AG09309 (cell line): ENCODE measurements at places on chromosomes 3 and 15.

GRCh38 chr3:45741742-45742460 is 52.7 kb downstream of the SACM1L start:
- no peak for DNase-seq

- DNase-seq = no peak
Measured at GRCh38 chr15:31464216-31465082, 137.8 kb downstream of the KLF13 start.

- no peak for DNase-seq
Measured at GRCh38 chr15:69056365-69056764, 41.9 kb downstream of the NOX5 start.

DNA sequence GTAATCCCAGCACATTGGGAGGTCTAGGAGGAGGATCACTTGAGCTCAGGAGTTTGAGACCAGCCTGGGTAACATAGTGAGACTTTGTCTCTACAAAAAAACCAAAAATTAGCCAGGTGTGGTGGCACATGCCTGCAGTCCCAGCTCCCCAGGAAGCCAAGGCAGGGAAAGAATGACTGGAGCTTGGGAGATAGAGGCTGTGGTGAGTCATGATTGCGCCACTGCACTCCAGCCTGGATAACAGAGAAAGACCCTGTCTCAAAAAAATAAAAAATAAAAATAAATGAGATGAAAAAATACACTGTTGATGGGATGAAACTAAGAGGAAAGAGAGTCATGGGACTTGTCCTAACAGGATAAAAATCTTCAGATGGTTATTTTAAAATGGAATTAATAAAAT is 137.6 kb downstream of the IMPG2 start:
- DNase-seq = no peak

GRCh38 chr3:133835418-133835743 is 29.8 kb downstream of the SRPRB start:
- no peak for DNase-seq

GRCh38 chr3:40053663-40054062 is 244.3 kb downstream of the MYRIP start:
- no peak for DNase-seq

GRCh38 chr15:67161881-67162280 is 92.6 kb downstream of the AAGAB start:
- DNase-seq = no peak

GRCh38 chr3:33578325-33579177 is 138.3 kb upstream of the UBP1 start:
- no peak for DNase-seq

DNA sequence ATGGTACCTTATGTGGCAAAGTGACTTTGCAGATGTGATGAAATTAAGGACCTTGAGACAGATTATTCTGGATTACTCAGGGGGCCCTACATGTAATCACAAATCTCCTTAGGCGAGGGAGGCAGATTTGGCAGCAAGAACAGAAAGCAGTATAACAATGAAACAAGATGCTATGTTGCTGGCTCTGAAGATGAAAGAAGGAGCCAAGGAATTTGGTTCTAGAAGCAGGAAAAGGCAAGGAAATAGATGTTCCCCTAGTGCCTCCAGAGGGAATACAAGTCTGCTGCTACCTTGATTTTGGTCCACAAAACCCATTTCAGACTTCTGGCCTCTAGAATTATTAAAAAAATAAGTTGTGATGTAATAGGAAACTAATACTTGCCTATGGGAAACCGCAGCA is 64.5 kb downstream of the PIK3R4 start:
- no peak for DNase-seq

- DNase-seq = no peak
Measured at GRCh38 chr3:51190827-51191226, 194.3 kb upstream of the MANF start.

GRCh38 chr15:30921781-30922479 is 18.2 kb downstream of the FAN1 start:
- no peak for DNase-seq

GRCh38 chr3:46501702-46502101 is 3.9 kb downstream of the RTP3 start:
- DNase-seq = no peak

DNA sequence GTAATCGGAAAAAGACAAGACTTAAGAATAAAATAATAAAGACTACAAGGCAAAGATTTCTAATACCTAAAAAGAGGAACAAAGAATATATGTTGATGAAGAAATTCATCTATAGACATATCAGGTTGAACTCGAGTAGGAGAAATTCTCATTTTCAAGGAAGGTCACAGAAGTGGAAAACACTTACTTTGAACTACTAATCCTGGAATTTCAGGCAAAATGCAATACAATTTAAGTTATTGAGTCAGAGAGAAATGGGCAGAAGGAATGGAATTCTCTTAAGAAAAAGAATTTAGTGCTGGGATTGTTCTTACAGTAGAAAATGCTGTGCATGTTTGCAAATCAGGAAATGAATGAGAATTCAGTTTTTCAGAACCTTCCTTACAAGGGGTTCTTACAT is 135.9 kb upstream of the TGFBR2 start:
- no peak for DNase-seq

- DNase-seq = no peak
Measured at GRCh38 chr15:41659190-41659589, 1.0 kb upstream of the MGA start.

DNA sequence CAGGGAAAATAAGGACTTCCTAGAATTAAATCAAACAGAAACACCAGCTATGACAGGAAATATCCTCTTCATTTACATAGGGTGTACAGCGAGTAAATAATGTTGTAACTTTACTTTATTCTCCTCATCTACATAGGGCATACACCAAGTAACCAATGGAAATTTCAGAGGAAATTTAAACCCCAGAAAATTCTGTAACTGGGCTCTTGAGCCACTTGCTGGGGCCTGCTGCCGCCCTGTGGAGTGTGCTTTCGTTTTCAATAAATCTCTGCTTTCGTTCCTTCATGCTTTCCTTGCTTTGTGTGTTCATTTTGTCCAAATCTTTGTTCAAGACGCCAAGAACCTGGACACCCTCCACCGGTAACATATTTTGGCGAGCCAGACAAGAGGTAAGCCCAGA is 990.4 kb upstream of the CADM2 start:
- no peak for DNase-seq

DNA sequence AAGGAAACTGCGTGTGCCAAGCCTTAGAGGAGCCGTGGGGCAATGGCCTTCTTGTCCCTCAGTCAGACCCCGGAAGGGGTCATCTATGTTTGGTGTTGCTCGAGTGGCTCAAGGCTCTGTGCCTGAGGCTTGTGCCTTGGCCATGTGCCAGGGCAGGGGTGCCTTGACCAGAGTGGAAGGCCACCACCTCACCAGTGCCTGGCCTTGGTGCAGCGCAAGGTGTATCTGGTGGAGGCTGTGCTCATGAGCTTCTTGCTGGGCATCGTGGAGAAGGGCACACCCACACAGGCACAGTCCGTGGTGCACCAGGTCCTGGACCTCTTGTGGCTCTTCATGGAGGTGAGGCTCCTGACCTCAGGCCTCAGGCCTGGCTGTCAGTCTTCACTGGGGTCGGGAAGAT is 10.7 kb downstream of the RNF123 start:
- no peak for DNase-seq

- no peak for DNase-seq
Measured at GRCh38 chr15:77608774-77609173, 23.9 kb downstream of the LINGO1 start.

DNA sequence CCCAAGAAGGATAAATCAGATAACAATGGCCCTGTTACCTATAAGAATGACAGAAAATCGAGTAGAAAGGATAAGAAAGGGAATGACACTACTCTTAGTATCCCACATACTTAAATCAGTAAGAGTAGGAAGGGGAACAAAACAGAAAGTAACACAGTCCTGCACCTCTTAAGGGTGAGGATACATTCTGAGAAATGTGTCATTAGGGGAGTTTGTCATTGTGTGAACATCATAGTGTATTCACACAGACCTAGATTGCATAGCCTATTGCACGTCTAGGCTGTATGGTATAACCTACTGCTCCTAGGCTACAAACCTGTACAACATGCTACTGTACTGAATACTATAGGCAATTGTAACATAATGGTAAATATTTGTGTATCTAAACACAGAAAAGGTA is 142.6 kb downstream of the PLCH1 start:
- DNase-seq = no peak

- no peak for DNase-seq
Measured at GRCh38 chr15:88491158-88491557, 23.6 kb downstream of the MRPS11 start.

DNA sequence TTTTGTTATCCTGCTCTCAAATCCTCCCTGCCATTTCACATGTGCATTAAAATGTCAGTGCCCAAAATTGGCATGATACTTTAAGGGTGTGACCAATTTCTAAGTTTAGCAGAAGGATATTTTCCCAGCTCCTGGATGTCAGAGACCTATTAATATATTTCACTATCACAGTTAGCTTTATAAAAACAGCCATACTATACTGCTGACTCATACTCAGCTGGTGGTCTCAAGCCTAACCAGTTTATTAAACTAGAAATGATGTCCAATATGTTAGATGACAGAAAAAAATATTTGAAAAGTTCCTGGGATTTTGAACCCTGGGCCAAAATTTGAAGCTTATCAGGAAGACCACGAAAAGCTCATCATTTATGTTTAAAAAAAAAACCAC is 60.9 kb upstream of the ZNF280D start:
- no peak for DNase-seq

GRCh38 chr15:89679212-89679611 is at the start of gene PLIN1:
PLIN1 (minus strand) TSS chr15:89679367; CDS start chr15:89677489, 1,878 bp downstream.
- no peak for DNase-seq

- no peak for DNase-seq
Measured at GRCh38 chr3:13451301-13451673, 28.8 kb upstream of the HDAC11 start.

DNA sequence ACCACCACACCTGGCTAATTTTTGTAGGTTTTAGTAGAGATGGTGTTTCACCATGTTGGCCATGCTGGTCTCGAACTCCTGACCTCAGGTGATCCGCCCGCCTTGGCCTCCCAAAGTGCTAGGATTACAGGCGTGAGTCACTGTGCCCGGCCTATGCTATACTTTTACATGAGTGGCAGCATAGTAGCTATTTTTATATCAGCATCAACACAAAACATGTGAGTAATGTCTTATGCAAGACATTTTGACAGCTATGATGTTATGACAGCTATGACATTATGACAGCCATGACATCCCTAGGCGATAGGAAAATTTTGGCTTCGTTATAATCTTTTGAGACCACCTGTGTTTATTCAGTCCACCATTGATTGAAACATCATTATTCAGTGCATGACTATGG is 4.1 kb upstream of the NAALADL2 start:
- no peak for DNase-seq

DNA sequence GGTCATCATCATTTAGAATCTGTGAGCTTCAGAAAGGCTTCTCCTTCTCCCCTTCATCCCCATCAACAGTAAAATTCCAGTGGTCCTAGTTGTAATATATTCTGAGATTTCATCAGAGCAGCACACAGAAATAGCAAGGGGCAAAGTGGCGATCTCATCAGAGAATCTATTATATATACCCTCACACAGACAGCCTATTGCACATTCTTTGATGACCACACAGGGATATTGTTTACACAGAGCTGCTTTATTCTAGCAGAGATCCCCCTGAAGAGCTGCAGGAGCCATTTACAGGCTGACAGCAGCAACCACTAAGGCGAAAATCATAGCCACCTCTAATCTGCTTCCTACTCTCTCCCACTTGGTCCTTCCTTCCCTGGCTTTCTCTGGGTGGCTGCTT is 42.0 kb upstream of the CRBN start:
- no peak for DNase-seq

DNA sequence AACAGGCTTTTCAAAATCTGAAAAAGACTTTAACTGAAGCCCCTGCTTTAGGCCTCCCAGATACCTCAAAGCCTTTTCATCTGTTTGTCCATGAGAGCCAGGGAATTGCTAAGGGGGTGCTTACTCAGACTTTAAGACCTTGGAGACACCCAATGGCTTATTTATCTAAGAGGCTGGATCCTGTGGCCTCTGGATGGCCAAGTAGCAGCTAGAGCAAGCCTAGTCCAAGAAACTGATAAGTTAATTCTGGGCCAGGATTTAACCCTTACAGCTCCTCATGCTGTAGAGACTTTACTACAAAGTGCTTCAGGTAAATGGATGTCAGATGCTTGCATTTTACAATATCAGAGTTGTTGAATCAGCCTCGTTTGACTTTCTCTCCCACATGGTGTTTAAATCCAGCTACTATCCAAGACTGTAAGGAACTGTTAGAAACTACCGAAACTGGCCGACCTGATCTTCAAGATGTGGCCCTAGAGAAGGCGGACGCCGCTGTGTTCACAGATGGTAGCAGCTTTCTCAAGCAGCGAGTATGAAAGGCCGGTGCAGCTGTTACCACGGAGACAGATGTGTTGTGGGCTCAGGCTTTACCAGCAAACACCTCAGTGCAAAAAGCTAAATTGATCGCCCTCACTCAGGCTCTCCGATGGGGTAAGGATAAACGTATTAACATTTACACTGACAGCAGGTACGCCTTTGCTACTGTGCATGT is 3.3 kb downstream of the DET1 start:
- no peak for DNase-seq

DNA sequence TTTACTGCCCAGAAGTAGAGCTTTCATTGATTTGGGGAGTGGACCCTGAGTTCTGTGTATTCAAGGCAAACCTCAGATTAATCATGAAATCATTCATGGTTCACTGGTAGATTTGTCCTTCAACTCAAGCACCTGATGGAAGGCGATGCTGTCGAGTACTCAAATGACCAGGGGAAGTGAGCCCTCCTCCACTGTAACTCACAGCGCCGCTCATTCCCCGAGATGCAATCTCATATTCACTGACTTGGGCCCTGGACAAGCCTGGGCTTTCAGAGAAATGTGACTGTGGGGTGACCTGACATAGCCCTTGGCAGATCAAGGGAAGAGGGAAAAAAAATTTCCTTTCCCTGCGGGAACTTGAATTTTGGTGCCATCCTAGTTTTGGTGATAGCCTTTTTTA is 156.7 kb upstream of the BHLHE40 start:
- no peak for DNase-seq

DNA sequence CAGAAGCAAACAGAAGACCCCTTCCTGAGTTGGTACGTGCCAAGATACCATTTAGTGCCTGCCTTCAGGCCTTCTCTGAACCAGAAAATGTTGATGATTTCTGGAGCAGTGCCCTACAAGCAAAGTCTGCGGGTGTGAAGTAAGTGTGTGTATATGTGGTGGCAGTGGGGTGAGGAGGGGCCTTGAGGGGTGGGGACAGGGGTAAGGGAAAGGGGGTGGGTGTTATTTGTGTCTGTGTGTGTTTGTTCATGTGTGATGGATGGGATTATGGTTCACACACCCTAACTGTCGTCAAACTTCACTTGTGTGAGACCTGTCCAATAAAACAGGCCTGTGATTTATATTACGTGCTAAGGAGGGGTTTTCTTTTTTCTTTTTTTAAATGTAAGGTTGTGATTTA is 92.2 kb downstream of the USP13 start:
- DNase-seq = no peak
